ENCODE measurements at places on chromosomes 1 and 21. TPM values are rescaled to one million over a fixed set of nuclear protein-coding genes. Genes with fewer than 3 reads are reported as not detected.

The IFI16 gene
- total RNA-seq, result 199 TPM

The WRAP73 gene
- total RNA-seq, result 35.4 TPM

- no peaks in the 10 kb centered on the region for H3K27me3 ChIP-seq
- DNase-seq, result peak; percentile 67
- H3K4me1 ChIP-seq, result peaks cover 48% of the 10 kb centered on the region
- peak within 1 kb of the TSS; percentile 95 for H3K27ac ChIP-seq
- H3K4me3 ChIP-seq, result peak within 1 kb of the TSS; percentile 96
Measured at GRCh38 chr1:151060007-151060656, at the start of gene MLLT11. MLLT11 (plus strand) TSS chr1:151060397; CDS start chr1:151067225, 6,828 bp downstream.

The PDPN gene
- total RNA-seq, result not detected

DNA sequence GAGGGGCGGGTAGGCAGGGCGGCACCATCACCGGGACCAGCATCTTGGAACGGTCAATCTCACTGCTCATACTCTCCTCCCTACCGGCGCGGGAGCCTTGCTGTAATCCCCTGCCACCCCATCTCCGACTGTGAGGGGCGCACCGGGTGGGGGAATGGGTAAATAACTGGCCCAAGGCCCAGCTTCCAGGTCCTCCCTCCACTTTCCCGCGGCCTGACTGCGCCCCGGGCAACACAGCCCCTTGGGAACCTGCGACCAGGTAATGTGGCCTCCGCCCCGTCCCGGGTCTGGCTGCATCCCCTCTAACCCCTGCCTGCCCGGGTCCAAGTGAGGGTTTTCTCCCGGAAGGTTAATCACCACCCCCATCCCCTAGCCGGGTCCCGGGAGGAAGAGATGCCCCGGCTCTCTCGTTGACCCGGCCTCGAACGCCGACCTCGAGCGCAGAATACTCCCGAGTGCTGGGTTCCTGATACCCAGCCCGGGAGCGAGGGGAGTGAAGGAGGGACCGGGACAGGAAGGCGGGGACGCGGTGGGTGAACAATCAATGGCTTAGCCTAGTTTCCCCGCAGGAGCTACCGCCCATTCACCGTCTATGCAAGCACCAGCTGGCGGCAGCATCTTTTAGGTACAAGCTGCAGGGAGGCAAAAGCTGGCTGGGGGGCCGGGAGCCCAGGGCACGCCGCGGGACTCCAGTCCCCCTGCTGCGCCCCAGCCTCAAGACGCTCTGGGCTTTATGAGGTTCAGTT lies 5.9 kb upstream of the LHX9 start:
- peaks cover 61% of the 10 kb centered on the region for H3K4me1 ChIP-seq
- DNase-seq, result peak; percentile 34
- no peaks in the 10 kb centered on the region for H3K36me3 ChIP-seq
- H3K4me3 ChIP-seq, result peak overlapping the region; percentile 73

The VN1R5 gene
- total RNA-seq, result not detected

The FOXD3 gene
- not detected for total RNA-seq

DNA sequence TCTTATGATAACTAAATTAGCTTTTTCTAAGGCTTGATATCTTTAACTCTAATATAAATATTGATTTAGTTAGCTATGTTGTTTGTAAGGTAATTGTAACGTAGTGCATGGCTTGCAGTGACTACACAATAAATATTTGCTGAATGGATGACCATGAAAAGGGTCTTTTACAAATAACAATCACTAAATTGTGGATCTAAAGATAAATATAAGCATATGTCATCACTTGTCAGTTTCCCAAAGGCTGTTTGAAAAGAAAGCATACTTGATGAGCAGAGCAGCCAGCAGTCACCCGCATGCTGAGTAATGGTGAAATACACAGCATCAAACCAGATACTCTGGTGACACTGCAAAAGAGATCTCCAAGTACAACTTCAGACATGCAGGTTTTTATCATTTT lies 92.5 kb upstream of the FMN2 start:
- H3K4me1 ChIP-seq, result peaks cover 2% of the 10 kb centered on the region
- H3K27me3 ChIP-seq, result peaks cover 30% of the 10 kb centered on the region
- H3K4me3 ChIP-seq, result no peak overlapping the region
- H3K27ac ChIP-seq, result no peak overlapping the region
- DNase-seq, result no peak

DNA sequence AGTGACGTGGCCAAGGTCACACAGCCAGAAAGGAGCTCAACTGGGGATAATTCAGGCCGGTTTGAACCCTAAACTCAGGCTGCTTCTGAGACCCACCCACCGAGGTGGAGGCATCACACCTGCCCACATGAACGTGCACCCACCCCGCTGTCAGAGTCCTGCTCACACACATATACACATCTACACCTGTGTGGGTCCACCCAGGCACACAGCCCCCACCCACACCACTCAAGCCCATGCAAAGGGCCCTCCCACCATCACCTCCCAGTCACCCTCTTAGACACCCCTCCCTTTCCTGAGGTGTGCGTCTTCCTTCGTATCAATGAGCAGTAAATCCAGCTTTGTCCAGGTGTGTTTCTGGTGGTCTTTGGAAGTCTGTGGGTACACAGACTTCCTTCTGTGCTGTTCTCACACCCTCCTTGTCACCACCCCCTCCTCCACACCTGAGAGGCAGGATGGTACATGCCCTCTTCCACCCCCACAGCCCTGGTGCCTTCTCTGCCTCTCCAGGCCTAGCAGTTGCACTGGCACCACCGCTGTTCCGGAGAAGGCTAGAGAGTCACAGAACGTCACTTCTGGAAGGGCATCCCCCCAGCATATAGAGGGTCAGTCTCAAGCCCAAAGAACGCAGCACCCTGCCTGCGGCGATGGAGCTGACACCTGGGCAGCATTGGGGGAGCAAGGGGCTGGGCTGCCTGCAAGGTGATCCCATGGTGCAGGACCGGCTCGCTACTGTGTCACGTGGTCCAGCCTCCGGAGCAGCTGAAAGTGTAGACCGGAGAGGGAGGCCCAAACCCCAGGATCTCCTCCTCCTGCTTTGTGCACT lies 18.9 kb upstream of the FAM131C start:
- H3K4me3 ChIP-seq, result no peak overlapping the region
- no peaks in the 10 kb centered on the region for H3K36me3 ChIP-seq
- H3K27ac ChIP-seq, result no peak overlapping the region
- H3K27me3 ChIP-seq, result peaks cover 4% of the 10 kb centered on the region
- no peaks in the 10 kb centered on the region for H3K4me1 ChIP-seq

- H3K4me1 ChIP-seq, result no peaks in the 10 kb centered on the region
- no peak overlapping the region for H3K4me3 ChIP-seq
- no peaks in the 10 kb centered on the region for H3K36me3 ChIP-seq
- H3K27me3 ChIP-seq, result peaks cover 26% of the 10 kb centered on the region
Measured at GRCh38 chr1:22607154-22607553, 29.3 kb upstream of the C1QA start.

DNA sequence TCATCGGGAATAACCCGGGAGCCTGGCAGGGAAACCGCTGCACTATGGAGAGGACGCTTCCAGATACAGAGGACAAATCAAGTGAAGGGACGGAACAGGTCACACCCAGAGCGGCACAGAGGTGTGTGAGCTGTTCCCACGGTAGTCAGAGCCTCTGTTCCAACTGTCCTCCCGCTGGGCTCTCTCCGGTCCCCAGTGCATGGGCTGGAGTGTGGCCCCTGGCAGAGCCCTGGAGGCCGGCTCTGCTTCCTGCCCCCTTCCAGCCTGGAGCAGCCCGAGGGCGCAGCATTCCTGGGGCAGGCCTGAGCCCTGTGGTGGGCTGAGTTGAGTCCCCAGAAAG lies 11.9 kb upstream of the ZBTB21 start:
- no peak for DNase-seq
- H3K36me3 ChIP-seq, result no peaks in the 10 kb centered on the region
- no peak overlapping the region for H3K27ac ChIP-seq
- no peak overlapping the region for H3K4me3 ChIP-seq
- no peaks in the 10 kb centered on the region for H3K4me1 ChIP-seq

GRCh38 chr1:244062156-244062725 lies 11.2 kb downstream of the ZBTB18 start:
- H3K4me3 ChIP-seq, result no peak overlapping the region
- no peak for DNase-seq
- peaks cover 24% of the 10 kb centered on the region for H3K4me1 ChIP-seq
- H3K27ac ChIP-seq, result no peak overlapping the region

The HOOK1 gene
- total RNA-seq, result 13.3 TPM

All from activated CD8-positive, alpha-beta T cell treated with anti-CD3 and anti-CD28 coated beads for 36 hours (primary cell).